ENCODE measurements at places on chromosomes 1 and 21. TPM values are rescaled to one million over a fixed set of nuclear protein-coding genes. Genes with fewer than 3 reads are reported as not detected.

- no peak for DNase-seq
Measured at GRCh38 chr21:41579692-41580091, 71.7 kb upstream of the TMPRSS2 start.

TTC24 gene
- polyA plus RNA-seq, result 0.03 TPM

GRCh38 chr1:107213225-107213624 lies 72.4 kb downstream of the NTNG1 start:
- no peak for DNase-seq

MFSD2A gene
- polyA plus RNA-seq, result 0.15 TPM

- no peak for DNase-seq
Measured at GRCh38 chr1:204683284-204684205, 2.0 kb downstream of the LRRN2 start.

DNA sequence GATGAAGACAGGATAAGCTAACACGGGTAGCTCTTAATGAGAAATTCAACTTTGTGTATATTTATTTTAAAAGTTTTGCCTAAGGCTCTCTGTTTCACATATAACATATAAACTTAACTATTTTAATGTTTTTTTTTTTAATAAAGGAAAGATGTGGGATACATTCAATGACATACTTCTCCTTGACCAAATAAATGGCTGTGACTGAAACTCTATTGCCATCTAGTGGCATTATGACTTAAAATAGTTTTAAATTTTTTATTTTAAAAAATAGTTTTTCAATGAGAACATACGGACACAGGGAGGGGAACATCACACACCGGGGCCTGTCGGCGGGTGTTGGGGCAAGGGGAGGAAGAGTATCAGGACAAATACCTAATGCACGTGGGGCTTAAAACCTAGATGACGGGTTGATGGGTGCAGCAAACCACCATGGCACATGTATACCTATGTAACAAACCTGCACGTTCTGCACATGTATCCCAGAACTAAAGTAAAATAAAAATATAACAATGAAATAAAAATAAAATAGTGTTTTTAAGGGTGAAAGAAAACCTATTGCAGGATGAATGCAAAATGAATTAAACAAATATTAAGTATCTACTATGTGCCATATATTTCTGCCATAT lies 83.4 kb downstream of the LYST start:
- no peak for DNase-seq

- DNase-seq, result no peak
Measured at GRCh38 chr1:7873801-7874795, 21.2 kb upstream of the UTS2 start.

DMRTA2 gene
- not detected for polyA plus RNA-seq

DNA sequence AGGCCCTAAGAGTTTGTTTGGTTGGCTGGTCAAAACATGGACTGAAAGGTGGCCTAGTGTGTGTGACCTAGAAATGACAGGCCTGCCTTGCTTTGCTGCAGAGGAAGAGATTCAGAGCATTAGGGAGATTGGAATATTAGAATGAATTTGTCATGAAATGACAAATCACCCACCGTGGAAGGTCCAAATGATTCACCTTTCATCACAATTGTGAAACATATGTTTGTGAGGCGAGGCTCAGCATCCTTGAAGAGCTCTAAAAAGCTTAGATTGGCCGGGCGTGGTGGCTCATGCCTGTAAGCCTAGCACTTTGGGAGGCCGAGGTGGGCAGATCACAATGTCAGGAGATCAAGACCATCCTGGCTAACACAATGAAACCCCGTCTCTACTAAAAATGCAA lies 5.5 kb downstream of the LCE1B start:
- no peak for DNase-seq

- DNase-seq, result no peak
Measured at GRCh38 chr1:170460414-170461155, 71.4 kb upstream of the GORAB start.

DNA sequence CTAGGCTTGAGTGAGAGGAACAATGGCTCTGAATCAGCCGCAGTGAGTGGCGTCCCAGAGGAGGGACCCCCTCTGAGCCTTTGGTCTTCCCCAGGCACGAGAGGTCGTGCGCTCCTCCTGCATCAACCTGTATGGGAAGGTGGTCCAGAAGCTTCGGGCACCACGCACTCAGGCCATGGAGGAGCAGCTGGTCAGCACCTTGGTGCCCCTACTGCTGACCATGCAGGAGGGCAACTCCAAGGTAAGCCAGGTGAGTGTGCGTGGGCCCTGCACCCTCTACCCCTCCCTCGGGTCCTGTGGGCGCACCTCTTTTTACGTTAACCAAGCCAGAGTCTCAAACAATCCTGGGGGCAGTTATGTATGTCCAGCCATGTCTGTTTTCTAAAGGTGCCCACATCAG lies 13.7 kb upstream of the TTC4 start:
- no peak for DNase-seq

- no peak for DNase-seq
Measured at GRCh38 chr1:42955311-42956063, 3.2 kb downstream of the SLC2A1 start.

POU2F1 gene
- 2.0 TPM for polyA plus RNA-seq

- DNase-seq, result no peak
Measured at GRCh38 chr1:242524571-242525359, at the start of gene PLD5. PLD5 (minus strand) TSS chr1:242524697.

DNA sequence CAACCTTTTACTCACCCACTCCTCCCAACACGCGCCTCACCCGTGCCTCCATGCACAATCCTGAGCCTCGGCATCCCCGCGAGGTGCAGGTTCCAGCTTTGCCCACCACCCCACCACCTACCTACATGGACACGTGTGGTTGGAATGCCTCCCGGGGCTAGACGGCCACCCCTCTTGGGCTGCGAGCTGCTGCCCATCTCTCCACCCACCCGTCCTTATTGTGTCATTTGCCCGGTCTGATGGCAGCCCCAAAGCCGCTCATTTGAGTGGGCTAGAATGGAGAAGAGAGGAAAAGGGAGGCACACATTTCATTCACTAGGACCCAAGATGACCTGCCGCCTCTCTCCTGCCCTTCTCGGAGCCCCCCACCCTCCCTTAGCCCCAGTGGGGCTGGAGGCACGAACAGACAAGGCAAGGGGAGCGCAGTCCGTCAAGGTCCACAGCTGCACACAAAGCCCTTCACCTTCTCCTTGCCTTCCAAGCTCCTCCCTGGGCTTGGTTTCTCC lies 785 bp downstream of the ZNF697 start:
- DNase-seq, result peak; percentile 29

- no peak for DNase-seq
Measured at GRCh38 chr1:95652423-95652965, 418.5 kb downstream of the RWDD3 start.

- DNase-seq, result no peak
Measured at GRCh38 chr1:178941261-178941689, 70.4 kb upstream of the ANGPTL1 start.

AMPD1 gene
- polyA plus RNA-seq, result not detected

- no peak for DNase-seq
Measured at GRCh38 chr1:98453066-98453465, 208.5 kb upstream of the SNX7 start.

MAST2 gene
- 79.5 TPM for polyA plus RNA-seq

DNA sequence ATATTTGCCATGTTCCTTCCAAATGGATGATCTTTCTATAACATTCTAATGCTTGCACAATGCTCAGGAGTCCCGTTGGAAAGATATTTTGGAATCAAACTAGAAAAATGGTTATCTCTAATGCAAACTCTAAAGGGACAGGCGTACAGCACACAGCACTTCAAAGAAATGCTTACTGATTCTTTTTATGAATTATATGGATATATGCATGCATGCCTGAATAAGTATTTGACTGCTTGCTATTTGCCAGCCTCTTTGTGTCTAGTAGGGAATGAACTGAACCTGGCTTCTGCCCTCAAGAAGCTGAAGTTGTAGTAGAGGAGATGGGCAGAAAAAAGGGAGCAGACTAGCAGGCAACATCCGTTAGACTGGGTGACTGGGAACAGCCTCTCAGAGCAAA lies 48.1 kb downstream of the PCSK9 start:
- DNase-seq, result no peak

- DNase-seq, result no peak
Measured at GRCh38 chr1:46557403-46557802, 6.0 kb upstream of the KNCN start.

HES3 gene
- not detected for polyA plus RNA-seq

DNAJC28 gene
- 2.2 TPM for polyA plus RNA-seq

DNA sequence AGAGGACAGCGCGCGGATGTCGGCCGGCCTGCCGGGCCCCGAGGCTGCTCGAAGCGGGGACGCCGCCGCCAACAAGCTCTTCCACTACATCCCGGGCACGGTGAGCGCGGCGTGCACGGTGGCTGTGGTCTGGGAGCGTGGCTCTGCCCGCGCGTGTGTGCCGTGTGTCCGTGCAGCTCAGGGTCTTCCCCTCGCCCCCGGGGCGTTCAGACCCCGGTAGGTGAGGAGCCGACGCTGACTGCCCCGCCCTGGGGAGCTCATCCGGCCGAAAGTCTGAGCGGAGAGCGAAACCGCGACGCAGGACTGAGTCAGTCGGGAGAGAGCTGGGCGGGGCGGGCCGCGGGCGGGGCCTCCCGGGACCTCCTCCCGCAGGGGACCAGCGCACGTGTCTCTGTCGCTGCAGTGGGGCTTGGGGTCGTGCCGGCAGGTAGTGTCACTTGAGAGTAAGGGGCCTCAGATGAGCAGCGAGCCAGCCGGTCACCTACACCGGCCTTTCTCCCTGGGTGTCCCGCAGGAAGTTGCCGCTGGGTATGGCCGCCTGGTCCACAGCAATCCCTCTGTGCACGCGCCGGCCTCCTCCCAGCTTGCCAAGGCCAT lies 520 bp downstream of the PLEKHN1 start:
- DNase-seq, result peak; percentile 71

DNA sequence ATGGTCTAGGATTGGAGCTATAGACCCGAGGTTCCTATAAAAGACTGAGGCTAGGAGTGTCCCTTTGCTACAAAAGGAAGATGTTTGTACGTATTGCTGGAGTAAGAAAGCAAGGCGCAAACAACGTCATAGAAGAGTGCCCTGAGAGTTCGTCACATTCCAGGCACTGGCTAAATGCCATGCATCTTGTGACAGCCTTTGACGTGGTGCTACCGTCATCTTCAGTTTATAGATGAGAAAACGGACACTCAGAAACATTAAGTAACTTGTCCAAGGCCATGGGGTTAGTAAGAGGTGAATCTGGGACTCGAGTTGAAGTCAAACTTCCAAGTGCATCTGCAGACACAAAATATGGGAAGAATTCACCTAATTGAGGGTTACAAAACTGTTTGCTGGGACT lies 104.2 kb upstream of the SLC45A1 start:
- DNase-seq, result no peak

PDZK1 gene
- polyA plus RNA-seq, result 0.44 TPM

GRCh38 chr1:4463631-4464030 lies 190.8 kb upstream of the AJAP1 start:
- DNase-seq, result no peak

- no peak for DNase-seq
Measured at GRCh38 chr1:111499026-111499785, 4.2 kb downstream of the ADORA3 start.

GRCh38 chr1:39412892-39413291 lies 78.5 kb upstream of the BMP8A start:
- no peak for DNase-seq

- DNase-seq, result no peak
Measured at GRCh38 chr21:32248571-32249461, 30.0 kb downstream of the MIS18A start.

Data from heart right ventricle (tissue), 16 donors.